ENCODE measurements at places on chromosomes 3 and 15.

- DNase-seq: no peak
These were observed 40.9 kb downstream of the ONECUT1 start for GRCh38 chr15:52749258-52749657.

GRCh38 chr15:88974392-88974791, 61.2 kb upstream of the MFGE8 start:
- DNase-seq: no peak

DNA sequence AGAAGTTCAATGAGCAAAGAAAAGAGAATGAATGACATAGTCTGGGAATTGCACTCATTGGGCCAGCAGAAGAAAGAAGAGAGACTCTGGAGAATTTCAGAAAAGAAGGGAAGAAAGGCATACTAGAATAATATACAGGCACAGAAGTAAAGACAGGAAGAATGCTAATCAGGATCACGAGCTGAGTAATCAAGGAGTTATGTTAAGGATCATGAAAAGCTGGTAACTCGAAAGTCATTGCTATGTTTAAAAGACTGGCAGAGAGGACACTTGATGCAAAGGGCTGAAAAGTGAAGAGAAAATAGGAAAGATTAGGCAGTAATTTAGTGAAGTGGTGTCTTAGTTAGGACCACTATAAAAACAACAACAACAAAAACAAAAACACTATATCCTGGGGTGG, 284.1 kb downstream of the ZBBX start:
- no peak for DNase-seq

DNA sequence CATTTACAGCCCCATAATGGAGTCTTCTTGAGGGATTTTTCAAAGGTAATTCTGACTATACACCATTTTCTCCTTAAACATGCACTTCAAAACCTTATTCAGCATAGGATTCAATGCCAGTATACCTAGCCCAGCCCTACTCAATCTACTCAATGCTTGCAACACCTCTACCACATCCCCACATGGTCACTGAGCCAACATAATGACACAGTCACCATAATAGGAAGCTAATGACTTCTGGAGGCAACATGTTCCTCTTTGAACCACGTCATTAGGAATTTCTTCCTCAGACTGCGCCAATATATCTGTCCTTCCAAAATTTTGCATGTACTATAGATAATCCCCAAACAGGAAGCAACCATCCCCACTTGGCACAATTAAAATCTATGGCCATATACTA, 153.9 kb upstream of the SETMAR start:
- DNase-seq: no peak

- no peak for DNase-seq
These were observed 2.3 kb downstream of the SH3BP5 start for GRCh38 chr3:15330031-15330596.

DNA sequence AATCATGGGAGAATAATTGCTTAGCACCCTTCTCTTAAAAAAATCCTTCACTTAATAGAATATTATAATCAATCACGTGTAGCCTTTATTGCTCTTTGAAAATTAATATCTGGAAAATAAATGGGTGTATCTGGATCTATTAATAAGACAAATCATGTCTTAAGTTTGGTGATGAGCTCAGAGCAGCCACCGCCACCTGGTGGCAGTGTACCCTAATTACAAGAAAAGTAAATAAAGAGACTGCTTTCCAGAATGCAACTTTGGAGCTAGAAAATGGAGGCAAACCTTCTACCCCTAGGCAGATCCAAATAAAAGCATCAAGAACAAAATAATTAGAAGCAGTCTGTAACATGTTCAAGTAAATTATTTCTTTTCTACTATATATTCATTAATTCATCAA, 43.5 kb downstream of the EPHB1 start:
- DNase-seq: no peak

DNA sequence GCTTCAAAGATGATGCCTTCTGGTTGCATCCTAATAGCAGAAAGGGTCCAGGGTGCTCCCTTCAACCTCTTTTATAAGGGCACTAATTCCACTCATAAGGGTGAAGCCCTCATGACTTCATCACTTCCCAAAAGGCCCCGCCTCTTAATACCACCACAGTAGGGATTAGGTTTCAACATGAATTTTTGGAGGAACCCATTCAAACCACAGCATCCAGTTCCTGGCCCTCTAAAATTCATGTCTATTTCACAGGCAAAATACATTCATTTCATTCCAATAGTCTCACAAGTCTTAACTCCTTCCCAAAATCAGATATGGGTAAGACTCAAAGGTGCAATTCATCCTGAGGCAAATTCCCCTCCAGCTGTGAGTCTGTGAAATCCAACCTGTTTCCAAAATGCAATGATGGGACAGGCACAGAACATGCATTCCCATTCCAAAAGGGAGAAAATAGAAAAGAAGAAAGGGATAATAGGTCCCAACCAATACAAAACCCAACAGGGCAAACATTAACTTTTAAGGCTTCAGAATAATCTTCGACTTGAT, 124.0 kb downstream of the ATP1B3 start:
- no peak for DNase-seq

- no peak for DNase-seq
These were observed 403.2 kb downstream of the ZIC1 start for GRCh38 chr3:147812186-147812911.

DNA sequence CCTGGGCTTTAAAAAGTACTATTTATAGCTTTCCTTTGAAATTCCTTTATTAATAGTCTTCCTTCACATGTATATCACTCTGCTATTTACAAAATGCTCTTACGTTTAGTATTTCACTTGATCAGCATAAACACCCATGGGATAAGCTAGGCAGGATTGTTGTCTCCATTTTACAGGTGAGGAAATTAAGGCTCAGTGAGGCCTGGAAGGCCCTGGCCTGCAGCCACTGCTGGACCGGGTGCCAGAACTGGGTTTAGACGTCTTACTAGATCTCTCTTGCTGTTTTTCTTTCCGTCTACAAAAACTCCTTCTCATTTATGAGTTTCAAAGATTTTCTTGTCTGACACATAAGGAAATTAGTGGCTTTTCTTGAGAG, 236.4 kb downstream of the LPP start:
- DNase-seq: no peak

- no peak for DNase-seq
These were observed 101.1 kb downstream of the NR1D2 start for GRCh38 chr3:24046214-24046613.

- no peak for DNase-seq
These were observed 810.9 kb downstream of the NR2F2 start for GRCh38 chr15:97141360-97141759.

DNA sequence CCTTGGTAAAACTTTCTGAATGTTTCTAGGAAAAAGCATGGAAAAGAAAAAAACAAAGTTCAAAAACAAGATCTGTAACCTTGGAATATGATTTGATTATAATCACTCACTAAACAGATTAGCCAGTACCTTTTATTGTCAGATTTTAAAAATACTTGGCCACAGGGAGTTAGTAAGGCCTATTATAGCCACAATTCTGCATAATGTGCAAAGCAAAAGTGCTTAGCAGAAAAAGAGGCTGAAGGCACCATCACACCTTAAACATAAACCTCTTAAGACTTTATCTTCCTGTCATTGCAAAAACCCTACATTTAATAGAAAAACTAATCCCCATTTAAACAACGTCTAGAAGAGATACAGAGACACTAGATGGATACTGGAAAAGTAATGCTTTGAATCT, 41.8 kb downstream of the CHSY1 start:
- no peak for DNase-seq

DNA sequence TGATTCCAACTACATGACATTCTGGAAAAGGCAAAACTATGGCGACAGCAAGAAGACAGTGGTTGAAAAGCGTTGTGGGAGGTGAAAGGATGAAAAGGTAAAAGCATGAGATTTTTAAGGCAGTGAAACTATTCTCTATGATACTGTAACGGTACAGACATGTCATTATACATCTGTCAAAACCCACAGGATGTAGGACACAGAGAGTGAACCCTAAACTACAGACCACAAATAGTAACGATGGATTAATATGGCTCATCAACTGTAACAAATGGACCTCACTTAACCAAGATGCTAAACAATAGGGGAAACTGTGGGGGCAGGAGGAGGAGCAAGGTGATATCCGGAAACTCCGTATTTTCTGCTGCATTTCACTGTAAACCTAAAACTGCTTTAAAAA, 39.1 kb downstream of the MYO9A start:
- no peak for DNase-seq

- no peak for DNase-seq
These were observed 73.0 kb downstream of the HCN4 start for GRCh38 chr15:73295630-73296286.

GRCh38 chr15:73928971-73929627, 2.8 kb downstream of the LOXL1 start:
- DNase-seq: no peak

DNA sequence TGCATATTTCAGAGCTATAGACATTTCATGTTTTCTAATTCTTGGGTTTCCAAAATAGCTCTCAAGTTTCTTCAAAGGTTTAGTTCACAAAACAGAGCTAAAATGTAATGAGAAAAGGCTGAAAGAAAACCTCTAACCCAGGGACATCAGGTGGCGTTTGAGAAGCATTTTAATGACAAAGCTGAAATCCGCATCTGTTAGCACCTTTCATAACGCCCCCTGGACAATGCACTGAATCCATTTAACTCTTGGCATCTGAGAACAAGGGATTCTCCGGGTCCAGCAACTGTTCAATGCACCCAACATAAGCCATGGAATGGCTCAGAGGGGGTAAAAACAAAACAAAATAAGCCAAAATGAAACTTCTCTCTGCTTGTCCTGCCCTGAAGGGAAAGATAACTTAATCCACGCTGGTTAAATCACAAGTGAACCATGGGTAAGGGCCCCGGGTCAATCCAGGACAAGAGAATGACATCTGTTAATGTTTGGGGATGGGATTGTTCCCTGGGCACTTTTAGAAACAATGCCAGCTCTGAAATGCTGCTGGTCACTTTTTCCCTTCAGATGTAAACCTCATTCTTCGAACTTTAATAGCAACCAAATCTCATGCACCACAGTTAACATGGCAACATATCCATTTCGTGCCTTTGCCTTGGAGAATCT, 466.2 kb upstream of the ADAMTS9 start:
- no peak for DNase-seq

DNA sequence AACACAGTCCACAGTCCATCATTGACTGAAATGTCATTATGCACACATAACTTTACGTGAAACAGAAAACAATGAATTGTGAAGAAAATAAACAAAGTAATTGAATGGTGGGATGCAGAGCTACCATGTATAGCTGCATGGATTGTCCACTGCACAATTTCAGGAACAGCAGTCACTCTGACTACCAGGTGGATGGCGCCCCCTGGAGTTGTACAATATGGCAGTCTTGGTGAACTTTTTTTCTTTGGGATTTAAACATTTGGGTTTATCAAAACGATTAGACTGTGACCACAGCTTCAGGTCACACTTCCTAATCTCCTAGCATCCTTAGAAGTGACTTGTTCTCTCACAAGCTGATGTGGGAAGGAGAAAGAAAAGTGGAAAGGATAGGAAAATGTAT, 48.9 kb upstream of the TCF12 start:
- DNase-seq: no peak

GRCh38 chr3:125160606-125161371, 51.8 kb downstream of the SLC12A8 start:
- DNase-seq: no peak

DNA sequence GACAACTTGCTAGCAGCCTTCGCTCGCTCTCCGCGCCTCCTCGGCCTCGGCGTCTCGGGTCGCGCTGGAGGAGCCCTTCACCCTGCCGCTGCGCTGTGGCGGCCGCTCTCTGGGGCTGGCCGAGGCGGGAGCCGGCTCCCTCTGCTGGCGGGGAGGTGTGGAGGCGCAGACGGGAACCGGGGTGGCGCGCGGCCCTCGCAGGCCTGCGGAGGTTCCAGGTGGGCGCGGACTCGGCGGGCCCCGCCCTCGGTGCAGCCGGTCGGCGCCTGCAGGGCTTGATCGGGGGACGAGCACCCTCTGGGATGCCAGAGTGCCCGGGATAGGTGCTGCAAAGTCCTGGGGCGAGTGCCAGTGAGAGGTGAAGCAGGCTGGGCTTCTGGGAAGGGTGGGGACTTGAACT, 989.9 kb downstream of the ROBO2 start:
- DNase-seq: no peak

GRCh38 chr3:60636846-60637245, 614.4 kb downstream of the FHIT start:
- DNase-seq: no peak

GRCh38 chr3:49998326-49998725, 58.4 kb downstream of the RBM6 start:
- DNase-seq: no peak

DNA sequence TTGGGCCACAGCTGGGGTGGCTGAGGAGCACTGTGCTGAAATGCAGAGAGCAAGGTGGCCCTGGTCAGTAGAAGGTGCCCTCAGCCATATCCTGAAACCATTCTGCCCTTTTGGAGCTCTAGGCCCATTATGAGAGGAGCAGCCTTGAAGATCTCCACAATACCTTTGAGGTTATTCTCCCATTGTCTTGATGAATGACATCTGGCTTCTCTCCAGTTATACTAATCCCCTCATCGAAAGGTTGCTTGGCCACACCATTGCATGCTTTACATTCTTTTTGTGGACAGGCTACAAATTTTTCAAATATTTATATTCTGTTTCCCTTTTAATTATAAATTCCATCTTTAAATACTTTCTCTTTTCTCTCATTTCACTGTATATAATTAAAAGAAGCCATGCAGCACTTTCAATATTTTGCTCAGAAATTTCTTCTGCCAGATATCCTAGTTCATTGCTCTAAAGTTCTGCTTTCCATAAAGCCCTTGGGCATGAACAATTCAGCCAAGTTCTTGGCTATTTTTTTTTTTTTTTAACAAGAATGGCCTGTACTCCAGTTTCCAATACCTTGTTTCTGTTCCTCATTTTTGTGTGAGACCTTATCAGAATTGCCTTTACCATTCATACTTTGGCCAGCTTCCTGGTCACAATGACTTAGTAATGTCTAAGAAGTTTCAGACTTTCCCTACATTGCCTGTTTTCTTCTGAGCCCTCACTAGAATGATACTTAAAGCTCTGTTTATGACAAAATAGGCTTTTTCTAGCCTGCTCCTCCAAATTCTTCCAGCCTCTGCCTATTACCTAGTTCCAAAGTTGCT, 138.9 kb upstream of the SGO1 start:
- no peak for DNase-seq

DNA sequence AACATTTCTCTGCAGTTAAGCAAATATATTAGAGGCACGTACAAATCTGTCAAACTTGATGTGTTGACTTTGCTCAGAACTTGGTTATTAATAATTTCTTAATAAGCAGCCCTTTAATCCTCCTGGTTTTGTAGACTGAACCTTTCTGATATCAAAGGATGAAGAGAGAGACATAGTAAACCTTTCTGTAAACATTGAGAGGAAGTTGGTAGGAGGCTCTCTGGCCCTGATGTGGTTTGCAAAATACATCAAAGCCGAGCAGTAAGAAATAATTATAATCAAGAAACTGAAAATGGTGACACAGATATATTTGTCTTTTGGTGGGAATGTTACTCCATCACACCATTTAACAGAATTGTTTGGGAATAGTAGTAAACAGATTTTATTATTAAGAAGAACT, 111.9 kb downstream of the OXSM start:
- DNase-seq: peak; percentile 6

GRCh38 chr15:59838900-59839299, 149.8 kb upstream of the BNIP2 start:
- DNase-seq: no peak

Measured in CD4-positive, alpha-beta T cell treated with Interleukin-2 at 100 ng/mL for 4 hours (primary cell).